ENCODE measurements at places on chromosomes 6 and 20. TPM values are rescaled to one million over a fixed set of nuclear protein-coding genes. Genes with fewer than 3 reads are reported as not detected.
A peak's percentile ranks its signal among the peaks of the same experiment; 100 is the strongest.

DSP gene
- total RNA-seq = 0.05 TPM

DNAH8 gene
- total RNA-seq = not detected

PLCB1 gene
- total RNA-seq = 5.0 TPM

ZMYND8 gene
- total RNA-seq = 23.2 TPM

BPIFB2 gene
- total RNA-seq = not detected

RGS17 gene
- not detected for total RNA-seq

DTNBP1 gene
- total RNA-seq = 12.6 TPM

GRM1 gene
- total RNA-seq = not detected

GABRR2 gene
- total RNA-seq = 0.43 TPM

GRCh38 chr6:24996269-24996836 is 60.6 kb upstream of the RIPOR2 start:
- no peak for DNase-seq

GRCh38 chr6:113683968-113684367 is 173.2 kb upstream of the MARCKS start:
- DNase-seq = no peak

DNA sequence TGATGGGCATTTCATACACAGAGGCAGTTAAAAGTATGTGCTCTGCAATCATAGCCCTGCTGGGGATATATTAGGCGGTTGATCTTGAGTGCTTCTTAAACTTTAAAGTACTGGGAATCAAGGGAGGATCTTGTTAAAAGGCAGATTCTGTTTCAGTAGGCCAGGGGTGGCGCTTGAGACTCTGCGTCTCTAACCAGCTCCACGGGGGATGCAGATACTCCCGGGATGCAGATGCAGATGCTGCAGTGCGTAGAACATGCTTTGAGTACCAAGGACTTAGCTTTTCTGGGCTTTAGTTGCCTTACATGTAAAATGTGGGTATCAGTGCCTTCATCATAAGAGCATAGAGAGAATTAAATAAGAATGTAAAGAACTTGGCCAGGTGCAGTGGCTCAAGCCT is 44.4 kb upstream of the ENPP5 start:
- DNase-seq = no peak

GRCh38 chr20:44390280-44390679 is 34.8 kb downstream of the HNF4A start:
- DNase-seq = no peak

- DNase-seq = peak; percentile 93
These were observed 3.9 kb upstream of the PHF20 start for GRCh38 chr20:35767683-35768481.

DNA sequence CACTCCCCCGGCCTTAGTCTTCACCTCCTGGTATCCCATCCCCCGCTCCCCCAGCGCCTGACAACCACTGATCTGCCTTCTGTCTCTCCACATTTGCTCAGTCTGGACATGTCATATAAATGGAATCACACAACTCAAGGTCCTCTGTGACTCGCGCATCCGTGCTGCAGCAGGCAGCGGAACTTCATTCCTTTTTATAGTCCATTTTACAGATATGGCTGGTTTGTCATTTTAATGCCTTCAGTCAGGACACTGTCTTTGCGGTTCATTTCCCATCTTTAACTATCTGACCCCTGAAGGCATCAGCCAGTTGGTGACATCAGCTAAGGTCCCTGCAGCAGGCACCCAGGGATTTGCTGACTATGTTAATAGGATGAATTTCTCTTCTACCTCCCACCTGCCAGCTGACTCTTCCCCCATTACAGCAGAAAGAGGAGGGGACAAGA is 125.7 kb downstream of the ZMYND8 start:
- no peak for DNase-seq

DNA sequence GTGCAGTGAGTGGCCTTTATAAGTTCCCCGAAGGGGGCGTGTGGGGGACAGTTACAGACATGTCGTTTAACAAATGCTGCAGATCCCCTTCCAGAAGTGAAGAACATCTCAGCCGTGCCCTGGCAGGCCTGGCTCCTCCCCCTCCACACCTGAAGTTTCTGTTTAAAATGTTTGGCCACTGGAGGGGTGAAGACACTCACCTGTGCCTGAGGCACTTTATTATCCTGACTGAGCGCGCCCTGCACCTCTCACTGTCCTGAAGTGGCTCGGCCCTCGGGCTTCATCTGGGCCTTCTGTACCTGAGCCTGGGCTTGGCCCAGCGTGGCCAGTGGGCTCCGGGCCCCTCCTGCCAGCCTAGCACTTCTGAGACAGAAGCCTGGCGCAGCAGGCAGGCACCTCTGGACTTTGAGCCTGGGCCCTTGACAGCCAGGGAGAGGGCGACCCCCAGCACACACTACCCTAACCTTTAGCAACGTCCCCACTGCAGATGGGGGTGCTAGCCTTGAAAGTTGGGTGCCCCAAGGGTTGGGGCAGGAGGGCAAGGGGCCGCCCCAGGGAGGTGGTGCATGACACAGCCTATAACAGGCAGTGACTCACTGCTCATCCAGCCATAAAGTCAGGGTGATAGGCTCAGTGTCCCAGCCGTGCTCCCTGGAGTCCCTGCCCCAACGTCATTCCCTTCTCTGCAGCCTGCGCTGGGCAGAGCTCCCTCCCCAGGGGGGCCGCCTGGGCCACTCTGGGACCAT is 13.6 kb upstream of the GATA5 start:
- no peak for DNase-seq

DNA sequence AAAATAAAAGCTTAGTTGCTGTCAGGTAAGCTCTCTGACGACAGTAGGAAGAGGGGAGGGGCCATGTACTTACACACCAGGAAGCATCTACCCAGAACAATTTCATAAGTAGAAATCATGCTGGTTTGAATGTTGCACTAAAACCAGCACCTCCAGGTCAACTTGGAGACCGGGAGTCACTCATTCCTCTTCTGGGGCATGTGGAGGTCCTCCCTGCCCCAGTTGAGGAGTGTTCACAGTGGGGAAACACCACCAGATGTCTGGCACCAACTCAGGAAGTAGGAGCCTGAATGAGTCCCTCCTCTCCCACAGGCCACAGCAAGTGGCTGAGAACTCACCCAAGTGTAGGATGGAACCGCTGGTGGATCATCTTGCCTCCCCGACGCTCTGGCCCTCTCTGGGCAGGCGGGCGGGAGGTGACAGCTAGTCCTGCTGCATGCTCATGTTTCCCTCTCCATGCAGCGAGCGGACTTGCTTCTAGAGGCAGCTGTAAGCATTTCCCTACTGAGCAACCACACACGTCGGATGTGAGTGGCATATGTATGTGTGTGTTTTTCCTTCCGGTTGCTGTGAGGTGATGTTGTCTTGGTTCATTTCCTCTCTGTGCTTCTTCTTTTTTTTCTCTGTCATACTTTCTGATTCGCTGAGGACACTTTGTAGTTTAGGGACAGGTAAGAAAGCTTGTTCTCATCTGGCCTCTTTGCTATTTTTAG is 149.5 kb upstream of the NEDD9 start:
- DNase-seq = peak; percentile 52

DNA sequence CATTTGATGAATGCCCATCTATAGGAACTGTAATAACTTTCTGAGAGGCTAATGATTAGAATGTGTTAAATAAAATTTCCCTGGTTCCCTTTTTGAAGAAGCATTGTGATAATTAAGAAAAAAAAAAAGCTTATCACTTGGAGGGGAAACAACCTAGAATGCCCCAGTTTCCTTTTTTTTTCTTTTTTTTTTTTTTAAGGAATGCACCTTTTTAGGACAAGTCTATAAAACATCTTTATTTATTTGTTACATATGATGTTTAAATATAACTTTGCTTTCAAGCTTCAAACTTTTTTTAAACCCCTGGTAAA is 7.3 kb upstream of the MRPS10 start:
- no peak for DNase-seq

- DNase-seq = no peak
These were observed 141.3 kb upstream of the ARG1 start for GRCh38 chr6:131431718-131432117.

DNA sequence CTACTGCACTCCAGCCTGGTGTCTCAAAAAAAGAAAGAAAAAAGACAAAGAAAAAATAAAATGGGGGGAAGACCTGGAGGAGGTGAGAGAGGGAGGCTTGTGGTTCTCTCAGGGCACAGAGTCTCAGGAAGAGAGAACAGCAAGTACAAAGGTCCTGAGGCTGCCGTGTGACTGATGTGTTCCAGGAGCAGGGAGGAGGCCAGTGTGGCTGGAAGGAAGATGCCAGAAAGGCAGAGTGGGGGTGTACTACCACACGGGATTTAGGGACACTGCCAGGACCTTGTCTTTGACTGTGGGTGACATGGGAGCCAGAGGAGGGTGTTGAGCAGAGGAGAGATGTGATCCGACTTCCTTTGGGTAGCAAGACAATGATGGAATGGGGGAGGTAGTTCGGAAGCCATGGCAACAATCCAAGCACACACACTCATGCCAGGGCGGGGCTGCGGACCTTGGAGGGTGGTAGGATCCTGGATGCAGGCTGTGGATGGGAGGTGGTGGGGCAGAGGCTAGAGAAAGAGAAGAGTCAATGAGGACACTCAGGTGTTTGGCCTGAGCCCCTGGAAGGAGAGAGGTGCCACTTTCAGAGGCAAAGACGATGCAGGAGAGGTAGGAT is 136.4 kb upstream of the PTPN1 start:
- no peak for DNase-seq

DNA sequence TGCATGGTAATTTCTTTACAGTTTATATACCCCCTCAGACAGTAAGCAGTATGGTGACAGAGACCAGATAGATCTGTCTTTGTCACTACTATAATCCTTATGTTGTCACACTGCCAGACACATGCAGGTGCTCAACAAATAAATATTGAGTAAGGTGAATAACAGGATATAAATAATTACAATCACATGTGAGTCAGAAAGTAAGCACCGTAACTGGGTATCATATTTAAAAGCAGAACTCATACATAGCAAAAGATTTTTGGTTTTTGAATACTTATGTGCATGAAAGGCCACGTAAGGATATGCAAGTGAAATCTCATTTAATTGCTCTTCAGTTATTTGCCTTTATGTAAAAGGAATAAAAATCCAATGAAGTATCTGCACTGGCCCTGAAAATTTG is 17.4 kb downstream of the CNBD2 start:
- no peak for DNase-seq

GRCh38 chr20:3128275-3128984 is 31.2 kb downstream of the FASTKD5 start:
- no peak for DNase-seq

GRCh38 chr20:51584737-51585136 is 42.2 kb upstream of the NFATC2 start:
- DNase-seq = no peak

GRCh38 chr20:9330151-9330550 is 184.2 kb upstream of the LAMP5 start:
- DNase-seq = no peak

DNA sequence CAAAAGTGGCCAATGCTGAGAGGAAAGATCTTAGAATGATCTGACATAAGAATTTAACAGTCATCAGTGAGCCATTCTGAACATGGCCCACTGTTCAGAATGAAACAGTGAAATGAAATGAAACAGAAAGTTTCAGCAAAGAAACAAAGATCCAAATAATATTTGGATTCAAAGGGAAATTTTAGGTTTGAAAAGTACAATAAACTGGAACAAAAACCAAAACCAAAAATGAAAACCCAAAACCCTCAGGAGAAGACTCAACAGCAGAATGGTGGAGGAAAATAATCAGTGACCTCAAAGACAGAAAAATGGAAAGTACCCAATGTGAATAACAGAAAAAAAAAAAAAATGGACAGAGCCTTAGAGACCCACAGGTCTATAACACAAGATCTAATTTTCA is 66.1 kb upstream of the EMILIN3 start:
- DNase-seq = no peak

- no peak for DNase-seq
These were observed 19.2 kb downstream of the FKBP5 start for GRCh38 chr6:35669451-35670045.

DNA sequence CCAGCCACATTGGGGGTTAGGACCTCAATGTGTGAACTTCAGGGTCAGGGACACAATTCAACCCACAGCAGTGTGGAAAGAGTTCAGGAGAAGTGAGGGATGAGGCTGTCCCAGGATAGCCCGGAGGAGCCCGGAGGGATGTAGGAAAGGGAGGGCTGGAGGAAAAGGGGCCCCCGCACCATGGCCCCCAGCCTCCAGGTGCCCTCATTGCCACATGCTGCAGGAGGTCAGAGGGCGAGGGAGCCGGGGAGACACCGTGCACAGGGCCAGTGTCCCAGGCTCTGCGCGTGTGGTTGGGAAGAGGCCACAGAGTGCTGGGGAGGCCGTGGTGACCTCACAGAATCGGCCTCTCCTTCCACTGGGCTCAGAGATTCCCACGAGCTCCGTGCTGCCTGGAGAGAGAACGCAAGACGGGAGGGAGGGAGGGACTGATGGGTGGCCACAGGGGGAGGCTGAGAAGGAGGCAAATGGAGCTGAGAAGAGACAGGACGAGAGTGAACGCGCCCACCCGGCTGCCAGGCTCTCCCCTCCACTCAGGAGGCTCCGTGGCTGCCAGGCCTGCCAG is 215.1 kb downstream of the DLL1 start:
- no peak for DNase-seq

GRCh38 chr20:46056027-46056833 is 27.2 kb downstream of the SLC12A5 start:
- DNase-seq = no peak

GRCh38 chr6:108497883-108498282 is 62.8 kb upstream of the FOXO3 start:
- DNase-seq = no peak

GRCh38 chr6:22099231-22099630 is 197.6 kb downstream of the PRL start:
- DNase-seq = no peak

GRCh38 chr6:167946007-167946406 is 51.5 kb upstream of the KIF25 start:
- DNase-seq = no peak

- no peak for DNase-seq
These were observed 1.1 kb upstream of the JPH2 start for GRCh38 chr20:44187772-44188709.

GRCh38 chr20:41413169-41413568 is 46.6 kb upstream of the EMILIN3 start:
- no peak for DNase-seq

- no peak for DNase-seq
These were observed 194.6 kb downstream of the CDH26 start for GRCh38 chr20:60152792-60153191.

GRCh38 chr6:149318581-149319286 is 1.2 kb downstream of the TAB2 start:
- DNase-seq = peak; percentile 34

- no peak for DNase-seq
These were observed 25.5 kb upstream of the PRL start for GRCh38 chr6:22322103-22323030.

DNA sequence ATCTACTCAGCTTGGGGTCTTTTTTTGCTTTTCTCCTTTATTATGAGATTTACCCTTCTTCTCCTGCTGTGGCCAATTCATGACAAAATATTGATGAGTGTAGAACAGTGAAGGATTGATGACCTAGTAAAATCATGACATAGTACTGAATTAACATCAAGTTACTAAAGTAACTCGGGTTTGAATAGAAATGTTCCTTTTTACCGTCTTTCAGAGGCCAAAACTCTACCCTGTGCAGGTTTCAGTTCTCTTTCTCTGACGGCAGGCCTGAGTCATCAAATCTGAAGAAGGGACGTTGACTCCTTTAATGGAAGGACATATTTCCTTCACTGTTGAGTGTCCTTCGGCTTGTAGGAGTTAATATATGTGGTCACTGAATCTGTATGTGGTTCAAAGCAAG is 80.7 kb downstream of the RREB1 start:
- no peak for DNase-seq

Data from CD8-positive, alpha-beta T cell (primary cell).